ENCODE measurements at places on chromosomes 6 and 20. TPM values are rescaled to one million over a fixed set of nuclear protein-coding genes. Genes with fewer than 3 reads are reported as not detected.

- DNase-seq: no peak
These were observed 240.8 kb downstream of the ZNF217 start for GRCh38 chr20:53352727-53353440.

DNA sequence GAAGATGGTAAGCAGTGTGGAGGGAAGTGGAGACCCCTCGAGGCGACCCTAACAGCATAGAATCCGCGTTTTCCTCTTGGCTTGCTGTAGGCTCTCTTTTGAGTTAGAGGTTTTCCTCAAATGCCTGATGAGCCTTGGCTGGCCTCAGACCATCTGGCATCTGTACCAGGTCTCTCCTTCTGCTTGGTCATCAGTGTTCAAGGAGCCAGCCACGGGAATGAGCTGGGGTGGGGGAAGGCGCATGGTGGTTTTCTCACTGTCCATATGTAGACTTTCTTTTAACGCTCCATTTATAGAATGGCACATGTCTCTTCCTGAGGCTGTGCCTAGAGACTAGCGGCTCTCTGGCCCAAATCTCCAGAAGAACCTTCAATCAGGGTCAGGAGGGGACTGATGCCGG, 8.1 kb upstream of the GUCA1A start:
- no peak for DNase-seq

GRCh38 chr6:31690231-31691077, 9.6 kb upstream of the LY6G5C start:
- DNase-seq: no peak

DNA sequence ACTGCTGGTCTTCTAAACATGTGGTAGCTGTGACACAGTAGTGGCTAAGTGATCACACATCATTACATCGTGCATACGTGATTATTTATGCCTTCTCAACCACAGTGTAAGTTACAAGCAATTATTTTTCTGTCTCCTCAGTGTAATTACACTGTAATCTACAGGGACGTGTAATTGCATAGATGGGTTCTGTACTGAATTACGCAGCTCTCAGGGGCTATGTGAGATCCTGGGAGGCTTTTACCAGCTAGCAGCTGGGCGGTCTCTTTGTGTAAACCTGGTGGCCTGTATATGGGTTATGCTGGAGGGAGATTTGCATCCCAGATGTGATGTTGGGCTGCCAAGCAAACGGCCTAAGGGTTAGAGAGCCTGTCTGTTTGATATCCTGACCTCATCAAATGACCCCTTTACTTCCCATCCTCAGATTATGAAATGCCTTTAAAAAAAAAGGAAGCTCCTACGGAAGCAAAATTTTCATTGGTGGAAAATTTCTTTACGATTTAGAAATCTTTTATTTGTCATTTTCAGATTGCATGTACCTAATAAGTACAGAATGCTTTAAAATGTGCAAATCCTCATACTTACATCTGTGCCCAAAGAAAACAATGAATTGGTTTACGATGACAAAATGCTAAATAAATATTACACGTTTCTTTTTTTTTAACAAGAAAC, 402.8 kb upstream of the JAG1 start:
- no peak for DNase-seq

GRCh38 chr6:70685494-70686180, 18.0 kb downstream of the SMAP1 start:
- DNase-seq: no peak

- DNase-seq: no peak
These were observed 27.7 kb downstream of the HAO1 start for GRCh38 chr20:7912551-7912950.

DNA sequence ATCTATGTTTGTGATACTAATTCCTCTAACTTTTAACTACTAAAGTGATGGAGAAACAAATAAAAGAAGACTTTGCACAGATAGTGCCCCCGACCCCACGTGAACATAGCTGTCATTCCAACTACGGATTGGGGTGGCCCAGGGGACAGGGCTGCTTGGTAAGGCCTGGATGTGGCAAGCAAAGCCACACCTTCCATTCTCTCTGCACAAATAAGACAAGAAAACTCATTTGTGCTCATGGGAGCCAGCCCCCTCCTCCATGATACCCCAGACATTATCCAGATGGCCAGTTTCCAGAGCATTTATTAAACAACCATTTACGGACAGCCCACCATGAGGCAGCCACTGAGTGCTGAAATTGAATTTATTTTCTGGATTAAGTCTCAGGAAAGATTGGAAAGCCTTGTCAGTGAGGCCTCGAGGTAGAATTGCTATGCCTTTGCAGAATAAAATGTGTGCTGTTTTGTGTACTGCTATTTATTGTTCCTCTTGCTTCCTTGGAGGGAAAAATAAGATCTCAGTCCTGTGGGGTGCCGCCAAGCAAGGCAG, 151.2 kb downstream of the UNC5CL start:
- no peak for DNase-seq

DNA sequence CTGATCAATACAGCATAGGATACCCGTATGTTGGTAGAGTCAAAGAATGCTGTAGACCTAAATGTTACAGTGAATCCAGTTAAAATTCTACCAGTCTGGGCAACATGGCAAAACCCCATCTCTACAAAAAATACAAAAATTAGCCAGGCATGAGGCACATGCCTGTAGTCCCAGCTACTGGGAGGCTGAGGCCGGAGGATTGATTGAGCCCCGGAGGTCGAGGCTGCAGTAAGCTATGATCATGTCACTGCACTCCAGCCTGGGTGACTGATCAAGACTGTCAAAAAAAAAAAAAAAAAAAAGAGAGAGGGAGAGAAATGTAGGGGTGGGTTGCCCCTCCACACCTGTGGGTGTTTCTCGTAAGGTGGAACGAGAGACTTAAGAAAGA, 167.5 kb downstream of the SLC16A10 start:
- DNase-seq: no peak

- no peak for DNase-seq
These were observed at the start of gene MYLK2 for GRCh38 chr20:31819083-31819784. MYLK2 (plus strand) TSS chr20:31819356; CDS start chr20:31819581, 225 bp downstream.

- DNase-seq: peak; percentile 72
These were observed 94.0 kb upstream of the MPC1 start for GRCh38 chr6:166476634-166477215.

- no peak for DNase-seq
These were observed 21.6 kb upstream of the MYB start for GRCh38 chr6:135159531-135159930.

- no peak for DNase-seq
These were observed 69.7 kb downstream of the SAMD3 start for GRCh38 chr6:130152908-130153510.

DNA sequence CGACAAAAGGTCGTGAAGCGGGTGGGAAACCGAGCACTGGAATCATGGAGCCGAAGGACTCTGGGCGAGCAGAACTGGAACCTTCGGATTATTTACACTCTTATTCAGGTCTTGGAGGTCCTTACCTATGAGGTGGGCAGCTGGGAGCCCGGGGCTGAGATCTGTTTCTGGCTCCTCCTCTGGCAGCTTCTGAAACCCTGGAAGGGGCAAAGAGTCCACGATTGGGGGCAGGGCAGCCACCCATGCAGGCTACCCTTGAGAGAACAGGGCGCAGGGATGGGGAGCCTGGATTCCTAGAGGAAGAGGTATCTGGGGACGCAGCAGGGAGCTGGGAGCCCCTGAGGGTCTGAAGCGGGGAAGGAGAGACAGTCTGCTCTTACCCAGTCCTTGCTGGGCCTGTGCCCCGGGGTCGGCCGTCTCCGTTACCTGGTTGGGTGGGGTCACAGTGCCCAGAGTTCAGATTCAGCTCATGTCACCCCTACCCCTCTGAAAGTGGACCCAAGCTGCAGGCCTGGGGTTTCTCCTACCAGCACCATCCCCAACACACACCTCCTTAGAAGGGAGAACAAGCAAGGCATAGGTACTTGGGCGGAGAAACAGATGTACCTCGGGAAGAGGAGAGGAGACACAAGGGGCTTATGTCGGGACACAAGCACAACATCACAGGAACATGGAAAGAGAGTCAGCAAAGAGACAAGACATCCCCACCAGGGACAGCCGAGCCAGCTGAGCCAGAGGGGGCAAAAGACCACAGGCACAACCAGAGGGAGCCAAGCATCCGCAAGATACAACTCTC, 592 bp downstream of the LTB start:
- DNase-seq: no peak

GRCh38 chr6:168313431-168314011, 6.1 kb downstream of the DACT2 start:
- DNase-seq: no peak

DNA sequence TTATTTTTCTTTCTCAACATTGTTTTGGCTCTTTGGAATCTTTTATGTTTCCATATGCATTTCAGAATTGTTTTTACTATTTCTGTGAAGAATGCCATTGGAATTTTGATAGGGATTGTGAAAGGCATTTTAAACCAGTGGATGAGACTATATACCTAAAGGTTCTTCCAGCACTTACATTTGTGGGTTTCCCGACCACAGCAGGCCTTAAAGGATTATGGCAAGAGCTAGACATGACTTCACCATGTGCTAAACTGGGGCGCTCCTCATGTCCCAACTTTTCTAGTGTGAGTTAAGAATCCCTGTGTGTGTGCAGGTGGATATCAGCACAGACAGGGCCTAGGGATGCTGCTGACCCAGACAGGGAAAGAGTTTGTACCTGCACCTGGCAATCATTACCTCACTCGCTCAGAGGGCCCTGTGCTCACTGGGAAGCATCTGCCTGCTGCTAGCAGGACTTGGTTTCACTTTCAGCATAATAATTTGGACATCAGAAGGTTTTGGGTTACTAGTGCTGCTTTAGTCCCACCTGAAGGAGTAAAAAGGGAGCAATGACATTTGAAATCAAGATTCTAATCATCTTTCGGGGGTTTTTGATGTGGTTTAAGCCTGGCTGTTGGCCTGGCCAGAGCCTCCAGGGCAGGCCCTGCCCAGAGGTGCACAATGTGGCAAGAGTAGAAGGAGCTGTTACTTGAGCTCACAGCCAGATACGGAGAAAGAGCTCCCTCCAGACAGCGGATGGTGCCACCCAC, 137.1 kb downstream of the CDC5L start:
- no peak for DNase-seq

DNA sequence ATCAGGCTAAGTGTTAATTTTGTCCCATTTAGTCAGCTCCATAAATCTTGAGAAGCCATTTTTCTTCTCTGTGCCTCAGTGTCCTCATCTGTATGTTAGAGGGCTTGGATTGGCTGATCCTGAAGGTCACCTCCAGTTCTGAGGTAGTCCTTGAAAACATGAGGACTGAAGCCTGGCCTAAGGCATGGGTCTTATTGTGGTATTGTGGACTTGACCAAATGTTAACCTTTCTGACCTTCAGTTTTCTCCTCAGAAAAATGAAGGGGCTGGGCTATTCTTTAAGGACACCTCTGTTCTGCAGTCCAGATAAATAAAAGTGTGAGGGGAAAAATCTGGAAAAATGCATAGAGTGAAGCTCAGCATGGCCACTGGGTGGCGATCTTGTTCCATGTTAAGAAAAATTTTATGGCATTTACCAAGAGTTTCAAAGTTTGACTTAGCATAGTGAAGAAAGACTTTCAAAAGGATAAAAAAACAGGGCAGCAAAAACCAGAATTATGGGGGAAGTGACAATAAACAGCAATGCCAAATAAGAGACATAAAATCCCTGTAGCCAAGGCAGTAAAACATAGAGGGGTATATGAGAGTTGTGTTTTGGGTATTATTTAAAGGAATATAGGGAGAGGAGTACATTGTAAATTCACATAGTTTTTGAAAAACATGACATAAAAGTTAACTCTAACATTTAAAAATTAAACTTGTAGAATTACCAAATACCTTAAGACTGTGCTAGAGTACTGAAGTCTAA, 13.2 kb upstream of the TFB1M start:
- no peak for DNase-seq

LAMA2 gene
- total RNA-seq: 82.9 TPM

TXNDC5 gene
- 153 TPM for total RNA-seq

SEC23B gene
- 43.6 TPM for total RNA-seq

NECAB3 gene
- 22.5 TPM for total RNA-seq

LINC00237 gene
- not detected for total RNA-seq

IP6K3 gene
- total RNA-seq: 0.13 TPM
